NCI-H1930 (cell line): ENCODE measurements at places on chromosomes 2 and 18.

- DNase-seq, result no peak
These were observed 8.3 kb upstream of the PRKAG3 start for GRCh38 chr2:218839888-218840287.

DNA sequence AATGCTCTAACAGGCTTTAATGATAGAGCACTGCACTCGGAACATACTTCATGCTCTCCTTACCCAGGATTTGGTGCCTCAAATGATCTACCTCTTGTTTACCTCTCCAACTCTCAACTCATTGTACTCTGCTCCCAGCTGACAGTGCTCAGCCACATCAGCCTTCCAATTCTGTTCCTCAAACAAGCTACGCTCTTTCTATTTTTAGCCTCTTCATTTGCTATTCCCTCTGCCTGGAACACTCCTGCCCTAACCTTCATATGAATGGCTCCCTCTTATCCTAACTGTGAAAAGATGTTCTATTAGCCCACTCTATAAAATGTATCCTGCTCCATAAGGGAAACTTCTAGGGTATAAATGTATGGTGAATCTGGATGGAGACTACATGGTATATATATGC is 42.5 kb downstream of the PIGN start:
- DNase-seq, result no peak

DNA sequence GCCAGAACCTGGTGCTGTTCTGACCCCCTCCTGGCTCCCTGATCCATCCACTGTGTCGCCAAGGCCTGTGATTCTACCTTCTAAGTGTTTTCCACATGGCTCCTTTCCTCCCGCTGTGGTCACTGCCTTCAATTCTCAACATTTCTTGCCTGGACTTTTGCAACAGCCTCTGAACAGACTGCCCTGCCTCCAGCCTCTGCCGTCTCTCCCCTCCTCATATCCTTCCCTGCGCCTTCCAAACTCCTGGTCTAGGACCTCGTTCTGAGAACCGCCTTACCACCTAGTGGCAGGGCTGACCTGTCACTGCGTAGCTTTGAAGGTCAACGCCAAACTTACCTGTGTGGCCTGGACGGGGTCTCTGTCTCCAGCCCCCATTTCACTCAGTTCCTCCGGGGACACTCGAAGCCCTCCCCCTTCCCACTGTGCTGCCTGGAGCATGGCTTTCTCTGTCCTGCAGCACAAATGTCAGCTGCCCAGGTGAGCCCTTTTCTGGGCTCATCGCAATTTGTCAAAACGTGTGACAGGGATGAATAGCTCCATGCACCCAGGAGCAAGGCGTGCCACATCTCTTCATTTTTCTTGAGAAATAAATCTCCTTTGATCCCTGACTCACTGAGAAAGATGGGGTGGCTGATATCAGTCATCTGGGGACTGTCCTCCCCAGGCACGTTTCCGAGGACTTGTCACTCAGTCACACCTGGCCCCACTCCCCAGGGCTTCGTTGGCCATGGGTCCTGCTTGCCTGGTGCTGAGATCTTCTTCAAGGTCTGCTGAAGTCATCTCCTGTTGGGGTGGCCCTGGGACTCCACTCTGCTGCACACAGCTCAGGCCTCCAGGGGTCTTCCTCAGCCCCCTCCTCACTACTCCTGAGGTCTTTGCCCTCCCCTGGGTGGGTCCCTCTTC is 46.7 kb downstream of the LDLRAD4 start:
- DNase-seq, result no peak

DNA sequence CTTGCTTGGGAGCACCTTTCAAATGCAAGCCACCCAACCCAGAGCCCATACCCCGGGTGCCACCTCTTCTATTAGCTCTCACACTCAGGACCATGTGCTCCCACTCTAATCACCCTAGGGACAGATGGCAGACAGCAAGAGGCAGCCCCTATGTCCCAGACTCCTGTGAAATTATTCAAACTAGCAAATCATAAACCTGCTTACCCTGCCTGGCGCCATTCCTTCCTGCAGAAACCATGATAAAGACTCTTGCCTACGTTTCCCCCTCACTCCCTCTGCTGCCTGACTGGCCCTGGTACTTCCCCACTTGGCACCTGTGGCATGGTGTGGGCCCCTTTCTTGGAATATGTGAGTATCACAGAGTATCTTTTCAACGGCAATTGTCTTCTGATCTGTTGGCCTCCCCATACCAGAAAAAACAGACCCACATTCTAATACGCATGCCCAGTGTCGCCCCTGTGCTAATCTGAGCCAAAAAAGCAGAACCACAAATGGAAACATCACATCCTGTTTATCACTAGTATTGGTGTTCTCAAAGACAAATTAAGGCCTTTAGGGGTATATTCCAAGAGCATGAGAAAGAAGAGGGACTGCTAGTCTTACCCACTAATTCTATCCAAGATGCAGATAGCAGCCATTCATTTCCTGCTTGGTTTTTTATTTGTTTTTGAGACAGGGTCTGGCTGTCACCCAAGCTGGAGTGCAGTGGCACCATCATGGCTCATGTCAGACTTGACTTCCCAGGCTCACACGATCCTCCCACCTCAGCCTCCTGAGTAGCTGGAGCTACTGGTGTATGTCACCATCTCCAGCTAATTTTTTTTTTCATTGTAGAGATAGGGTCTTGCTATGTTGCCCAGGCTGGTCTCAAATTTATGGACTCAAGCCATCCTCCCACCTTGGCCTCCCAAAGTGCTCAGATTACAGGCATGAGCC is 44.1 kb upstream of the TTC39C start:
- DNase-seq, result no peak

- DNase-seq, result no peak
These were observed 62.3 kb upstream of the ITGA4 start for GRCh38 chr2:181394741-181395437.

DNA sequence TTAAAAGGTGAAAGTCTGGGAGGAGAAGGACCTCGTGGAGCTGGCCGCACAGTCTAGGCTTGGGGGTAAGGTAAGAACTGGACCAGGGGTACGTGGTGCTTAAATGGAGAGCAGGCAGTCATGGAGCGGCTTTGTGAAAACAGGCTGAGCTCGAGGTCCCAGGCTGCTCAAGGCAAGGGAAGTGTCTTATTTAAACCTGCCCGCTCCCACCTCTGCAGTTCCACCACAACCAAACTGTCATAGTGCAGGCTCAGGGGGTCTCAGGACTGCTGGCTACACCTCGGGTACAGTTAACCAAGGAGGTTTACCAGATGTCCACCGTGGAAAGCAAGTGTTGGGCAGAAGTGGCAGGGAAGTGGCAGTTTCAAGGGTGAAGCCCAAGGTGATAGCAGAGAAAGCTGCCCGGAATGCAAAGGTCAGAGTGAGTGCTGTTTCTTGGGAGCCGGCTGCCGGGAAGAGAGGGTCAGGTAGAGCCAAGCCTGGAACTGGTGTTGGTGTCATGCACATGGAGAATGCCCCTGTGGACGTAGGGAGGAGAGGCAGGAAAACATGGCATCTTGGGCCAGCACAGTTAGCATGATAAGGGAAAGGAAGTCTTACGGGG is 203.3 kb downstream of the GBX2 start:
- DNase-seq, result no peak

DNA sequence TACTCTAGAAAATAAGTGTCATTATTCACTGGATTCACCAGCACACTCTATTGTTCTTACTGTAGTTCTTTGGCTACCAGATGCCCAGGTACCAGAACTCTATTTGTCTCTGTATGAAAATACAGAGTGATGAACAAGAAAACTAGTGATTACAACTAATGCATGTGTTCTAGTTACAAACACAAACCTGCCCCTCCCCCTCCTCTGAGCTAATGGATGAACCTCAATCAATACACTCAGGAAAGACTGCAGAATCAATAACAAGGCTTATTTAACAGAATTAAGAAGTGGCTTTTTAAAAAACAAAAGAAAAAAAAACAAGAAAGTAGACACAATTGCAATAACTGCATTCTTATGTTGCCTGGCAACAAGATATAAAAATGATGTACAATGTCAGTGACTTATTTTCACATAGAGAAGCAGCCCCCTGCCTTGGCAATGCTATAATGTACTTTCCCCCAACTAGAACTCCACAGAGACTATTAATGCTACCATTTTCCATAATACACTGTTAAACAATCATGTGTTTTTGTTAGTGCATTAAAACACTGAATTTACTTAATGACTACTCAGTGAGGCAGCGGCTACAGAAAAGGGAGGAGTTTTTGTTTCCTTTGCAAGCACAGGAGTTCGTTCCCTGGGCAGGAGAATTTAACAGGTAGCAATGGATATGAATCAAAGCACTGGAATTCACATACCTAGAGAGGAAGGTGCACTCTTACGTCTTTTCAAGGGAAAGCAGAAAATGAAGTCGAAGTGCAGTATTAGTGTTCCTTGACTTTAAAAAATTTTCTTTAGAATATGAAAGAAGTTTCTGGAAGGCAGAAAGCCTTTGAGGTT is 318.8 kb upstream of the REV1 start:
- DNase-seq, result no peak

GRCh38 chr2:28054916-28055315 is 164.4 kb downstream of the BABAM2 start:
- DNase-seq, result no peak

GRCh38 chr2:119264781-119265692 is 41.4 kb downstream of the STEAP3 start:
- DNase-seq, result no peak

GRCh38 chr2:179233626-179234430 is 30.8 kb downstream of the SESTD1 start:
- no peak for DNase-seq

- no peak for DNase-seq
These were observed 348.6 kb upstream of the SALL3 start for GRCh38 chr18:78630981-78631510.

DNA sequence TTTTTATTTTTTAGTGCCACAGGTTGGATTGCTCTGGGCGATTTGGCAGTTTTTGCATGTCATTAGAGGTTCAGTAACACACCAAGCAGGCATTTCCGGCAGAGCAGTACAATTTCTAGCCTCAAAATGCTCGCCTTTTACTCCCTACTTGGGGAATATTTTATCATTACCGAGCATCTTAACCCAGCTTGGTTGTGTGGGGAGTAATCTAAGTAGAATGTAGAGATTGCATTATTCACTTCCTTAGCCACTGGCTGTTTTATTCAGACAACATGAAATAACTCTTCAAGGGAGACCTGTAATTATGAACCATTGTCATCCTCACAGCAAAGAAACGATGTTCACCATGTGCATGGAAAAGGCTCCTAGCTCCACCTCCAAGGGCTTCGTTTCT is 13.1 kb downstream of the GRP start:
- no peak for DNase-seq

GRCh38 chr2:240021488-240022104 is 3.5 kb downstream of the NDUFA10 start:
- DNase-seq, result peak; percentile 56

DNA sequence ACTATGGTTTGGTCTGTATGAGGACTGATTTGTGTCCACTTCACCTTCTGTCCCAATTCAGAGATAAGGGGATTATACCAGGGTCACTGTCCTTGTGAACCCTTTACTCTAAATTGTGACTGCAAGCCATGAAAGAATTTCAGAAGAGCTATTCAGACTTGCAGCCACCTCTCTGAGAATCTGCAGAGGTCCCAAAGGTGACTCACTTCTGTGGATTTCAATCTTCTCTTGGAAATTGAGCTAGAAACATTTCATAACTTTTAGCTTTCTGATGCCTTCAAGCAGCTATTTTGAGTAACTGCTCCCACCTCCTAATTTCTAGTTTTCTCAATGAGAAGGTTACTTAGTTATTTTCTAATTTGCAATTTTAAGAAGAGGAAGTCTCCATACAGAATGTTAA is 1242.4 kb upstream of the ACVR2A start:
- no peak for DNase-seq

- no peak for DNase-seq
These were observed 120.6 kb downstream of the PLB1 start for GRCh38 chr2:28616396-28616999.

DNA sequence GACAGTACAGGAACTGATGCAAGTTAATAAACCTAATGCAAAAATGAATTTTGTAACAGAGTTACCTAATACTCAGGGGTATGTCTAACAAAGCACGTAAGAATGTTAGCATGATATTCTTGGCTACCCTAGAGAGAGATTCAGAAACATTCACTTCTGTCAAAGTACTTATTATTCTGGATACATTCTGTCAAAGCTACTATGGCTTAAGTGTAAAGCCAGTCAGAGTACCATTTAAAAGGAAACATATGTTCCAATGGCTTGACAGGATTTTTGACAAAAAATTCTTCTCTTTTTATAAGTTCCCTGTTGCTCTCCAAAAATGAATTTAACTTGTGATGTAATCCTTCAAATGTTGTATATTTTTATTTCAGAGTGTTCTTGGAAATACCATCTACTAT is 85.5 kb downstream of the PIGN start:
- no peak for DNase-seq

DNA sequence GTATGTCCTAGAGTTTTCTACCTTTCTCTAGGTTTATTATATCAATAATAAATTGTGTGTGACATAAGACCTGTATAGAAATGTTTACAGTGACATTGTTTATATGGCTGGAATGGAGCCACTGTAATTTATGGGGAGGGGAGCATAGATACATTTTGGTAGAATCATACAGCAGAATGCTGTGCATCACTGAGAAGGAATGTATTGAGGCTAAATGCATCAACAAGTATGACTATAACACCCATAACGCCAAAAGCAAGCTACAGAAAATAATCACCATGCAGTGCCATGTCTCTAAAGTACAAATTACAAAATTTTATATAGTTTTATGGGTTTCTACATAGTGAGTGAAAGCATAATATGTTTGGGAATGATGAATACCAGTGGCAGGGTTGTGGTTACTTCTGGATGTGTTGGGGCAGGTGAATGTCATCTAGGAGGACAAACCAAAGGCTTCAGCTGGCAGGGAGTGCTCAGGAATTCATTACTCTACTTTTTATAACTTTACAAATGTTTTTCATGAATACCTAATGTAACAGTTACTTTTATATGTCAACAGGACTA is 226.0 kb upstream of the NETO1 start:
- no peak for DNase-seq

DNA sequence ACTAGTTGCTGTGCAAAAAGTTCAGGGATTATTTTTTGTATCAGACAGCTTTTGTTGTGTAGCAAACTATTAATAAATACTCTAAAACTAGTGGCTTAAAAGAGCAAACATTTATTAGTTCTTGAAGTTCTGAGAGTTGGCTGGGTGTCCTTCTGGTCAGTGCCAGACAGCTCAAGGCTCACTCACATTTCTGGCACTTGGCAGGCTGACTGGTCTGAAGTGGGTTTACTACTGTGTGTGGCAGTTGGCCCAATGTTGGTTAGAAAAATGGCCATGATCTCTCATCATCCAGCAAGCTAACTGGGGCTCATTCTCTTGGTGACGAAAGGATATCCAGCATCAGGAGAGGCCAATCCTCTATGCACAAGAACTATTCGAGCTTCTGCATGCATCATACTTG is 71.4 kb upstream of the ZNF385B start:
- no peak for DNase-seq

- DNase-seq, result no peak
These were observed 60.2 kb upstream of the CAVIN2 start for GRCh38 chr2:191907091-191907490.

DNA sequence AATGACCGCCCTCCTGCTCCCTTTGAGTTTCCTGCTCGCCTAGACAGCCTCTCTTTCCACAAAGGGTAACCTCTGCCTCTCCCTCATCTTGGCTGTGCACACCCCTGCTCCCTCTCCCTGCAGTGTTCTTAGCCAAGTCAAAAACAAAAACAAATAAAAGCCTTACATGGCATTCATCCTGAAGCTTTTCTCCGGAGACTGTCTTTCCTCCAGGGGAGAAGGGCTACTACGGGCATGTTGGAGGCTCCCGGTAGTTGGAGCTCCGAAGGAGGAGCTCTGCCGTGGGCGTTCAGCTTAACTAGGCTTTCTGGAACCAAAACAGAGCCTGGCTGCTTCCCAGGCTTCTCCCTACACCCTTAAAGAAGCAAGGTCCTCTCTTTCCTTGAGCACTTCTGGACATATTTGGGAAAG is 104.2 kb downstream of the TPGS2 start:
- DNase-seq, result no peak
